ENCODE measurements at places on chromosomes 13 and 19.

- DNase-seq = peak; percentile 97
Measured at GRCh38 chr13:110396913-110397381, 89.9 kb downstream of the COL4A2 start.

- DNase-seq = no peak
Measured at GRCh38 chr19:2084993-2085720, 11.0 kb downstream of the MOB3A start.

DNA sequence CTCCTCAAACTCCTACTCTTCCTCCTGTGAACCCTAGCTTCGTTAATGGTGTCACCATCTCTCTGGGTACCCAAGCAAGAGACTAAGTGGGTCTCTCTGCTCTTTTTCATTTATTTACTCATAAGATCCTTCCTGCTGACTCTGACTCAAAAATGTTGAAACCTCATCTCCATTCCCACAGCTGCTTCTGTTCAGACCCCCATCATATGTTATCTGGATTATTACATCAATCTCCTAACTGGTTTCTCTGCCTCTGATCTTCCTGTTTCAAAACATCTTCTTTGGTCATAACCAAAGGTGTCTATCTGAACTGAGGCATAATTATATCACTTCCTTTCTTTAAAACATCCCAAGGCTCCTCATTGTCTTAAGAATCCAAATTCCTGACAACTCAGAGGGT lies 2.0 kb upstream of the MEDAG start:
- no peak for DNase-seq

- no peak for DNase-seq
Measured at GRCh38 chr19:11921852-11922495, 2.9 kb upstream of the ZNF700 start.

DNA sequence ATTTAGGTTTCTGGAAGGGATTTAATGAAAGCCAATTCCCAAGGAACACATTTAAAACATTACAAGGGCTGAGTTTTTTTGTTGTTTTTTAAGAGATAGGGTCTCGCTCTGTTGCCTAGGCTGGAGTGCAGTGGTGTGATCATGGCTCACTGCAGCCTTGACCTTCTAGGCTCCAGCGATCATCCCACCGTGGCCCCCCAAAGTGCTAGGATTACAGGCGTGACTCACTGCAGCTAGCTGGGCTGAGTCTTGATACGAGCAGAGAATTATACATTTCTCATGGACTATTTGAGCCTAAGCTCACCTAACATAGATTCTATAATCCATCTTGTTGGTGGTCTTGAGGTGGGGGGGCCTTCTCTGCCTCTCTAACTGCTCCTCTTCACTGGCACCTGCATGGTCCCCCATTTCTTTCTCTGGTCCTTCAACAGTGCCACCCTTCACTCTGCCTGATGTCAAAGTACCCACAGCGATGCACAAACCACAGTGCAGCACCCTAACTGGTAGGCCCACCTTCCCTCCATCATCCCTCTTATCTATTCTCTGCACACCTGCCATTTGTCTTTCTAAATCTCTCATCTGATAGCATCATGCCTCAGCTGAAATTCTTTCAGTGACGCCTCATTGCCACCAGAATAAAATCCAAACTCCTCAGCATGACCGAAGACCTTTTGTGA lies 37.4 kb downstream of the DOCK9 start:
- DNase-seq = no peak

DNA sequence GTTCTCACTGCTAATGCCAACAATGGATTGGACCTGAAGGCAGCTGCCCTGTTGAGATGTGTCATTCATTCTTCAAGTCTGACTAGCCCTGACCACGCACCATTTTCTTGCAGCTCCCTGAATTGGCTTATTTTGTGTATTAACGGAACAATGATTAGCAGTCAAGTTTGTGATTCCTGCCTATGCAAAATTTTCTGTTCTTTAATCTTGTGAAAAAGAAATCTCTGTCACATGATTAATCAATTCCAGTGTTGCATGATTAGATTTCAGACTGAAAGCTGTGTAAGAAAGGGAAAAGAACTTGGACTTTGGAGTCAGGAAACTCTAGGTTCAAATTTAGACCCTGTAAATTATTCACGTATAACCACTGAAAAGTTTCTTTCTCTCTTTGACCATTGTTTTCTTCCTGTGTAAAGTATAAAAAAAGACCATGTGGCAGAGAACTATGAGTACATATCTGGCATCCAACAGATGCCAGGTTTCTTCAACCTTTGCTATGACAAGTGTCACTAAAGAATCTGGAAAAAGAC lies 64.5 kb upstream of the SLC10A2 start:
- DNase-seq = no peak

GRCh38 chr13:23793711-23794110 lies 95.5 kb downstream of the MIPEP start:
- DNase-seq = no peak

DNA sequence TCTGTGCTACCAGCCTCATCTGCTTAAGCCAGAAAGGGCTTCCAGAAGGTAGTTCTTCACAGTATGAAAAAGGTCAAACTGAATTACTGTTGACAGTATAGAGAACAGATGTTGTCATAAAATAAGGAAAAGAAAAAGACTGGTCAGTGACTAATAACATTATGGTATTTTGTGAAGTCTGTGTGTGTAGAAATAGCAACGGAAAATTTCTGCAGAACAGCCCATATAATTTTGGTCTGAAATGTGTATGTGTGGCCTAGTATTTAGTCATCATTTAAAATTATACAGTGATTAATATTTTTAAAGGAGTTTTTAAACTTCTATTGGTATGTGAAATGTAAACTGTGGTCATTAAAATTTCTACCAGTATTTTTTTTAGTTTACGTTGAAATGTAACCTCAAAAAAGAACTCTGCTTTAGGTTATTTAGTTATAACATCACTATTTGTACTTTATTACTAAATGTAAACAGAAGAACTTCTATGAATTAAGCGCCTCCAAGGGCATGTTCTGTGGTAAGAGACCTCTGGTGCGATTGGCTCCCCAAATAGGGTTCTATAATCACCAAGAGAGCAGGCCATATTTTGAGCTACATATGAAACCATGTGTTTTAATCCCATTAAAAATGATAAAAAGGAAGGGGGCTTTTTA lies 3.3 kb upstream of the GPR183 start:
- DNase-seq = peak; percentile 75

DNA sequence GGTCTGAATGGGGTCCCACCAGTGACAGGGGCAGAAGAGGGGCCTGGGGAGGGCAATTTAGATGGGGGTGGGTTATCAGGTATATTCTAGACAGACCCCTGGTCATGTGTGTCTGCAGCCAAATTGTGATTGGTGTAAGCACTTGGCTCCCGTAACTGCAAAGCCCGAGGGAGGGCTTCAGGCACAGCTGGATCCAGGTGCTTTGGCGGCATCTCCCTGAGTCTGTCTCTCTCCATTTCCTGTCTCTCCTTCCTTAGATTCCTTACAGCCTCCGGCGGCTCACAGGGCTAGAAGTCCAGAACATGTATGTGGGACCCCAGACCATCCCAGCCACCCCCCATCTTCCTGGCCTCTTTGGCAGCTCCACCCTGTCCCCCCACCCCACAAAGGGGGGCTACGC lies 31.4 kb downstream of the DHX34 start:
- no peak for DNase-seq

GRCh38 chr19:49538643-49539042 lies 10.8 kb downstream of the RCN3 start:
- no peak for DNase-seq

- no peak for DNase-seq
Measured at GRCh38 chr19:6065685-6066374, 44.5 kb downstream of the RFX2 start.

GRCh38 chr19:45497791-45498190 lies 452 bp upstream of the PPM1N start:
- DNase-seq = no peak

DNA sequence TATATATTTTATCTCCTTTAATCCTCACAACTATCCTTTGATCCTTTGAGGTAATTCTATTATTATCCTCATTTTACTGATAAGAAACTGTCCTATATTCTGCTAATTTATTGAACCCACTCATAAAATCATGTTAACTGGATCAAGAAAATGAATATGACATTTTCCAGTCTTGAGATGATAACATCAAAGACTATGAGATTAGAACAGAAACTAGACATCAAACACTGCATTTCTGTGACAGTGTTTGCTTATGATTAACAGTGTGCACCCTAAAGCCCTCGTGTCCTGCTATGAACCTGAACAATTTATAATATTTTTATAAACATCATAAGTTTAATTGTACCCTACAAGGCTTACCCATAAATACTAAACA lies 96.3 kb downstream of the TBC1D4 start:
- no peak for DNase-seq

DNA sequence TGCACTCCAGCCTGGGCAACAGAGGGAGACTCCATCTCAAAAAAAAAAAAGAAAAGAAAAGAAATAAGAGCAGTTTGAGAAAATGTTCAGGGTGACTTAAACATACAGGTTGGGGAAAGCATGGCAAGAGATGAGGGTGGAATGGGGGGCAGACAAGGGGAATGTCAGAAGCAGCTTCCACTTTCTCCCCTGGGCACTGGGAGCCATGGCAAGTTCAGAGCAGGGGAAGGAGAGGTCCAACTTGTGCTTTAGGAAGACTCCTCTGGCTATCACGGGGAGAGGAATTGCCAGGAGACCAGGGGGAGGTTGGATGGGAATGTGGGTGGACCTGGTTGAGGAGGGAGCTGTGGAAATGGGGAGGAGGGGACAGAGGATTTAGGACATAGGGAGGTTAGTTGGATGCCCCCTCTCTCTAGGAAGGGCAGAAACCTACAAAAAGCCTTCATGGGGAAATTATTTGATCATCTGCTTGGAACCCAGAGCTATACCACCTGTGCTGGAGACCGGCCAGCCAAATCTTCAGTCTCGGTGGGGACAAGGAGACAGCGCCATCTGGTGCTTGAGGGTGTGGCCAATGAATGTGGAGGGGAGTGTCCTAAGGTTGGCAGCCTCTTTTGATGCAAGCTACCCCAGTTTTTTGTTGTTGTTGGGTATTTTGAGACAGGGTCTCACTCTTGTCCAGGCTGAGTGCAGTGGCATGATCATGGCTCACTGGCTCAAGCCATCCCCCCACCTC lies 7.3 kb upstream of the STRN4 start:
- DNase-seq = no peak

DNA sequence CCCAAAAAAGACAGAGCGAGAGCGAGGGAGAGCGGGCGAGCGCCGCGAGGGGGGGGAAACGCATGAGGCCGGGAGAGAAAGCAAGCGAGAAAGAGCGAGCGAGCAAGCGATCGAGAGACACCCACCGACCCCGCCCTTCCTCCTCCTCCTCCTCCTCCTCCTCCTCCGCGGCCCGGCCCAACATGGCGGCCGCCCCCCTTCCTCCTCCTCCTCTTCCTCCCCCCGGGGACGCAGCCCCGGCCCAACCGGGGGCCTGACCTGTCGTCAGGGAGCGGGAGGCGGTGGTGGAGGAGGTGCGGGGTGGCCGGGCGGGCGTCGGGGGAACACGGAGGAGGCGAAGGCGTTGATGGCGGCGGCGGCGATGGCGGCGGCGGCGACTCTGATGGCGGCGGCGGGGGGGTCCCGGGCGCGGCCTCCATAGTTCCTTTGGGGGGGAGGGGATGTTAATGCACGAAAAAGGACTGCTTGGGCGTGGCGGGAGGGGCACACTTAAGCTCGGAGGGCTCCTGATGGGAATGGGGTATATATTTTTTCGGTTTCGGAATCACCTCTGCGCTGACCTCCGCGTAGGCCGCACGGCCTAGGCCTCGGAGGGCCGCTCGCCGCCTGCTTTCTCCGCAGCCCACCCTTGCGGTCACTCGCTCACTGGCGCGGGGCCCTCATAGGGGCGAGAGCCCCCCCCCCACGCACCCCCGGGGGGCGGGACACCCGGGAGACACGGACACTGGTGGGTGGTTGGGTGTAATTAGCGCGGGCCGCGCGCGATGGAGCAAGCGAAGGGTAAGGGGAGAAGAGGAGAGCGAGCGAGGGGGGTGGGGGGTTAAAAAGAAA lies 1.2 kb downstream of the ZC3H4 start:
- DNase-seq = peak; percentile 78

DNA sequence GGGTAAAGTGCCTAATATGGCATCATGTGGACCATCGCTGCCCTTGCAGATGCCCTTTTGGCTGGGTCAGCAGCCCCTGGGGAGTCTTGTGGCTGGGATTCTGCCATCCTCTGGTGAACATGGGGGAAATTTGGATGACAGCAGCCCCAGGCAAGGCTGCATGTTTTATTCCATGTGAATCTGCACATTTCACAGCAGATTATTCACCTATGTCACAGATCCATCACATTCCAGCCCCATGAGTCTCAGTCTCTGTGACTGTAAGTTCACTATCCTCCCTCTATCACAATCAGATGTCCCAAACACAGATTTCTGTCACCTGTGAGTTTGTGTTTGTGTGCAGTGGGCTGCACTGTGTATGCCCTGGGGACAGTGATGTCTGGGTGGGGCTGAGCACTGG lies 36.8 kb upstream of the PSG9 start:
- no peak for DNase-seq

DNA sequence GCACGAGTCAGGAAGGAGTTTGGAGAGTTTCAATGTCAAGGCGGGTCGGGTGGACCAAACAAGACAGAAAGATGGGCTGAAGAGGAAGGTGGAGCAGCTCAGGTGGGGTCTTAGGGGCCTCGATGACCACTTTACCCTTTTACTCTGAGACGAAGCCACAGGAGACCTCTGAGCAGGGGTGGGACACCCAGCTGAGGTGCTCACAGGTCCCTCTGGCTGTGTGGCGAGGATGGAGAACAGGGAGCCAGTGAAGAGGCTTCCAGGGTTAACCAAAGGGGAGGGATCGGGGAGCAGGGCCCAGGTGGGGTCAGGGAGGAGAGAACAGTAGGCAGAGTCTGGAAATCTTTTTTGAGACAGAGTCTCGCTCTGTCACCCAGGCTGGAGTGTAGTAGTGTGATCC lies 2.0 kb upstream of the CCER2 start:
- no peak for DNase-seq

GRCh38 chr19:31413353-31413752 lies 64.1 kb upstream of the TSHZ3 start:
- DNase-seq = no peak

DNA sequence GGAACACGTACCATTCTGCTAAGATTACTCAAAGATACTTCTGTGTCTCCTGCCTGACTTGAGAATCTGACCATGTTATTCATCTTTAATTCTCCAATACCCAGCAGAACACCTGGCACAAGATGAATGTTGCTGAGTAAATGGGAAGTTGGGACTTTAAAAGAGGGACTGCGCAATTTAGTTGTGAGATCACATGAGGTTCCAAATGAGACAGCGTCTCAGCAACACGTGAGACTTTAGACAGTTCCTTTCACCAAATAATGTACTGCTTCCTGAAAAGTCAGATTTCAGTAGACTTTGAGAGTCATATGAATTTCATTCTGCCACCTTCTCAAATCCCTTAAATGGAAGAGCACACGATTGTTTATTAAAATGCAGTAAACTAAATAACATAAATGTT lies 36.7 kb downstream of the DOCK9 start:
- DNase-seq = no peak

All from fibroblast of skin of left biceps (primary cell).